ENCODE measurements at places on chromosomes 5 and 9. TPM values are rescaled to one million over a fixed set of nuclear protein-coding genes. Genes with fewer than 3 reads are reported as not detected.

DNA sequence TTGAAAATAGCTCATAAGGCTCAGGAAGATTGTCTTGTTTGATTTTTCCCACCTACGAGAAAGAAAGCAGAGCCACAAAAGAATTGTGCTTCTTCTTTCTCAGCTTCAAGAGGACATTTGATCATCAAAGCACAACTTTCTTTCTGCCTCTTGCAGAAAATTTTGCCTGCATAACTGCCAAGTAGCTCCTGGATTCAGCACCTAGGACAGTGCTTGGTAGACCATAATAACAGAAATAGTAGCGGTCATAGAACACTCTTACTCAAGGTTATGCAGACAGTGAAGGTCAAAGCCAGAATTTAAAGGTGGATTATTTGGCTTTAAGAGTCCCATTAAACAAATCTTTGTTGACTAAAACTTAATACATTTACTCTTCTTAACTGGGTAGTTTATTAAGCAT lies 594.7 kb upstream of the CCNG1 start:
- no peak for DNase-seq

The HAND1 gene
- total RNA-seq = not detected

The F2R gene
- total RNA-seq = 2.0 TPM

The GPR150 gene
- total RNA-seq = 0.26 TPM

- peak; percentile 28 for DNase-seq
Observed at GRCh38 chr5:144117412-144117811, 53.0 kb downstream of the YIPF5 start.

DNA sequence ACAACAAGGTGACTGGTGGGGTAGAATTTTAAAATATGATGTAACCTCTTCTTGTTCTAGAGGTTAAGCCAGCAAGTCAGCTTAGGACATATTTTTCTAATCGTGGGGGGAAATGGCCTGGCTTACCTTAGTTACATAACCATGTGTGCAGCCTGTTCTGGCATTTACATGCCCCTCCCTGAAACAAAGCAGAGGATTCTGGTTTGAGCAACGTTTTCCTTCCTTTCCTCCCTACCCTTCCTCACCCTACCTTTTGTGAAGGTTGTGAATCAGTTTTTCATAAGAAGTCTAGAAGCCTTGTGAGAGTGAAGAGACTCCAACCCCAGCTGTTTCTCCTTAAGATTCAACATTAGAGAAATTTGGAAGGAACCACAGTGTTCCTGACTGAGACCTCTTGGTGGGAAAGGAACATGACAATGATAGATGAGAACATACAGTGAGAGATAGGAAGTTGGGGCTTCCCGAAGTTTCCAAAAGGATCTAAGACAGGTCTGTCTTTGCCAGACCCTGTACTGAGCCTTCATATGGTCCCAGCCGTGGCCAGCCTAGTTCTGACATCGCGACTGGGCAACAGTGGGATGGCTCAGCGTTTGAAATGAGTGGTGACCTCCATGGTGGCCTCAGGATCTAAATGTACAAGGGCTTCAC lies 365.2 kb downstream of the SPATA31D1 start:
- peak; percentile 69 for DNase-seq

The RMND5B gene
- total RNA-seq = 46.5 TPM

The ZNF658 gene
- 5.9 TPM for total RNA-seq

DNA sequence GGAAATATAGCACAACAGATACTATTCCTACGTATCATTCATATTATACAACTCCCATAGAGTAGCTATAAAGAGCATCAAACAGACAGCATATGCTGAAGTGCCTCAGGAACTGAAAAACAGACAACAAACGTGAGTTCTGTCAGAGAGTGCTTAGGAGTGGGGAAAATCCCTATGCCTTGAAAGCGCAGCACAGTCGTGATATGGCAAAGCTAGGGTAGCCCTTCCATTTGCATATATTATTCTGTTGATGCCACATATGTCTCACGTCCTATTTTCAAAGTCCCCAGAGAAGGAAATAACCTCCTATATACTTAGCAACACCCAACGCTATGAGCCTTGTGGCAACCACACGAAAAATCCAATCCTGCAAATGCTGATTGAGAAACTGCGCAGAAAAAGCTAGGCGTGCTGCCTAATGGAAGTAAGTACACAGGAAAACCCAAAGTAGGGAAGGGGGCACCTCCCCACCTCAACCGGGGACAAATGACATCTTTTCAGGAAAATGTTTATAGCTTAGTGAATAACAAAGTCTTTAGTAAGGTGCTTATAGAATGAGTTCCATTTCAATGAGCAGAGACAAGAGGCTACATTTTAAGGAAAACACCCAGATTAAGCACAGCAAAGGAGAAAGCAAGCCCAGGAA lies 105.1 kb downstream of the MED10 start:
- no peak for DNase-seq

GRCh38 chr5:93607367-93608258 lies 24.6 kb downstream of the NR2F1 start:
- DNase-seq = peak; percentile 38

- no peak for DNase-seq
Observed at GRCh38 chr5:130234816-130235215, 330.6 kb downstream of the CHSY3 start.
